ENCODE measurements at places on chromosomes 1 and 21.

GRCh38 chr1:65114322-65114721 is 33.7 kb upstream of the AK4 start:
- no peak for DNase-seq

DNA sequence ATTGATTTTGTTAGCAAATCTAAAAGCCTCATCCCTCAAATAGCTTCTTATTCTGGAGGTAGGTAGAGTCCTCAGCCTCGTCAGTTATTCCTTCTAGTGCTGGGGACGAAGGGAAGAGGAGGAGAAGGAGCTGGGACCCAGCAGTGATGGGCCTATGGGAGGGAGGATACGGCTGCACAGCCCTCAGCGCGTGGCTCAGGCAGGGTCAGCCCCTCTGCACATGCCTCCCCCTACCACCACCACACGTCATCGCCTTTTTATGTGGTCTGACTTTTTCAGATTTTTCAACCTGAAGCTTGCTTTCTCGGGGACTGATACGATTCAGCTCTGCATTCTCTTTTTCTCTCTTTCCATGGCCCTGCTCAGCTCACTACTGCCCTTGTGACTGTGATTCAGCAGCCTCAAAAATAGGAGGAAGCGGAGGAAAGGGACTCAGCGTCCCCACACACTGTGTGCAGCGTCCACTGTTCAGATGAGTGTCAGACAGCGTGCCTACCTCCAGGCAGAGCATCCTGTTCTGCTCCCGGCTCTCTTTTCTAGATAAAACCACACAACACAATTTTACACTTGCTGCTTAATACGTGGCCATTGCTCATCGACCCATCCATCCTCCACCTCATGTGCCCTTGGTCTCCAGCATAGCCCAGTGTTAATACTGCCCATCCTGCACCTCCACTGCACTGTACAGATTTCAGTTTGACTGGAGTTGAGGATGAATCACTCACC is 827 bp downstream of the OR2B11 start:
- no peak for DNase-seq

GRCh38 chr1:2547210-2548067 is 8.7 kb upstream of the TNFRSF14 start:
- peak; percentile 27 for DNase-seq

DNA sequence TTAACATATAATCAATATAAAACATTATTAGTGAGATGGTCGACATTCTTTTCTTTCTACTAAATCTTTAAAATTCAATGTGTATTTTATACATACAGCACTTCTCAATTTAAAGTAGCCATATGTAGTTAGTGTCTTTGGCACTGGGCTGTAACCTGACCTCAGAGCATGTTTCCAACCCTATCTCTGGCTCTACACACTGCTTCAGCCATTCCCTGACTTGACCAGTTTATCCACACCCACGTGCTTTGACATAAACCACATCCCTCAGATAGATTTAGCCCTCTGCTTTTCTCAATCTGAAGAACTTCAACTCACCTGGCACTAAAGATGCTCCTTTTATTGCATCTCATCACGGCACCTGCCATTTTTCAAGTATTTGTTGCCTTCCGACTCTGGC is 58.3 kb downstream of the RGS2 start:
- DNase-seq = no peak
